ENCODE measurements at places on chromosomes 6 and 20.

DNA sequence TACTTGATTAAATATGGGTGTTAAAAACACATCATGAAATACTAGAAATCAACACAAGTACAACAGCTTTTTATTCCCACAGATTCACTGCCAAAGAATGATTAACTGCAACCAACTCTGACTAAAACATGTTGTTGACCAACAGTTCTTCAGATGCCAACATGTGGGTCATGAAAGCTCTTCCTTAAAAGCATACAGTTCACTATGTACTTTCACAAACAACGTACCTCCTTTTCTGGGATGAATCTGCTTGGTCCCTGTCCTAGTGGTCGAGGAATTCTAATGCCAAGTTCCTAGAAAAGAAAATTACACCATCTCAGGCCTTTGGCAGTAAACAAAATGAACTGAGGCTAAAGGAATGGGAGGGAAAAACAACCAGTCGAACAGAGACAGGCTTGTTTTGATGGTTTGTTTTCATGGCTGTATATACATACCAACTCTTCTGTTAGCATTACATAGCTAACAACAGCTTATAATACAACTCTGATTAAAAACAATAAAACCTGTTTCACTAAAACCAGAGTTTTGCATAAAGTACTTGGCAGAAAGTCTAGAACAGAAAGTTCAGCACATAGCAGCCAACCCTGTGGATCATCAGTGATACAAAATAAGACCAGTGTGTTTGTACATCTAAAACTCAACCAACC, 92.5 kb downstream of the SESN1 start:
- DNase-seq: no peak

GRCh38 chr6:99607416-99608036, 893 bp downstream of the PRDM13 start:
- DNase-seq: no peak

DNA sequence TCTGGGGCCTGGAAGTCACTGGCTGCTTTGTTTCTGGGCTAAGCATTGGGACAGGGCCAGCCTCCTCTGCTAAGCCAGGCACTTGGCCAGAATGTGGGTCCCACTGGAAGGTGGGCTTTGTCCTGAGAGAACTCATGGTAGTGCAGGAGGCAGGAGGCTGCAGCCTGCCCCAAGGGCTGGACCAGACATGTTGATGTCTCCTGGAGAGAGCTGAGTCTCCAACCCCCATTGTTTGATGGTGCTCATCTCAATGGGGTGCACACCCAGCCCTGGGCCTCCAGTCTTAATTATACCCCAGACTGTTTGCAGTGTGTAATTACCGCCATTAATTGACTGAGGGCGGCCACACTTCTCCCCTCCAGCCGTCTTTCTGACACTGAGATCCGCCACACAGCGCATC, 220.5 kb upstream of the PMEPA1 start:
- DNase-seq: no peak

- DNase-seq: no peak
These were observed 295.2 kb downstream of the QKI start for GRCh38 chr6:163709693-163710092.

DNA sequence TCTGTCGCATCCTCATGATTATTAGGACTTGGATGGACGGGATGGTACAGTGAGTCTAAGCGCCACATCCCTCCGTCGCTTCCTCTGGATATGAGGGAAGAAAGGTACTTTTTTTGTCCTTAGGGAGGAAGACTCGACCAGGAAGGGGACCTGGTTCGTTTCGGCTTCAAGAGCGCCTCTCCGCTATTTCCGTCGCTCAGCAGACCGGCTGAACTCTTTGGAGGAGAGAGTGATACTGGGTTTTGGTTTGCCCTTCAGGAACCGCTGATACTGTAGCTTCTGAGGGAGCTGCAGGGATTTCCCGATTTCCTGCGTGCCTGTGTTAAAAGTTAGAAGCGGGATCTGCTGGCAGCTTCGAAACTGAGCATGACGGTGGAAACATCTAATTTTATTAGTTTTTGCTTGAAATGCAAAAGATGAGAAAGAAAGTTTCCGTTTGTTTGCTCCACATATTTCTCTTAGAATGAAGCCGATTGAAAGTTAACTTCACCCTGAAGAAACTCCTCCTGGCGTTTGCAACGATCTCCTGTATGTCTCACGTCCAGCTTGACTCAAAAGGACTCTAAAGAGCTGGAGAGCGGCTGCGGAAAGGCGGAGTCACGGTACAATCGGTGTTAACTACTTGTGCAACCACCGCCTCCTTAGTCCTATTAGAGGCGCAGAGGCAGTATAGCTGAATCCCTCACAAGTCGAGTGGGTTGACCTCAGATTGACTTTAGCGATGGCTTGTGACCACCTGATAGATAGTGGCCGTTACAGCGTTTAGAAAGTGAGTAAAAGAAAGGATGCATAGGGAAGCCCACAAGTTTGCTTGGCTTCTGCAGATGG, 129.4 kb downstream of the TRIM27 start:
- no peak for DNase-seq

DNA sequence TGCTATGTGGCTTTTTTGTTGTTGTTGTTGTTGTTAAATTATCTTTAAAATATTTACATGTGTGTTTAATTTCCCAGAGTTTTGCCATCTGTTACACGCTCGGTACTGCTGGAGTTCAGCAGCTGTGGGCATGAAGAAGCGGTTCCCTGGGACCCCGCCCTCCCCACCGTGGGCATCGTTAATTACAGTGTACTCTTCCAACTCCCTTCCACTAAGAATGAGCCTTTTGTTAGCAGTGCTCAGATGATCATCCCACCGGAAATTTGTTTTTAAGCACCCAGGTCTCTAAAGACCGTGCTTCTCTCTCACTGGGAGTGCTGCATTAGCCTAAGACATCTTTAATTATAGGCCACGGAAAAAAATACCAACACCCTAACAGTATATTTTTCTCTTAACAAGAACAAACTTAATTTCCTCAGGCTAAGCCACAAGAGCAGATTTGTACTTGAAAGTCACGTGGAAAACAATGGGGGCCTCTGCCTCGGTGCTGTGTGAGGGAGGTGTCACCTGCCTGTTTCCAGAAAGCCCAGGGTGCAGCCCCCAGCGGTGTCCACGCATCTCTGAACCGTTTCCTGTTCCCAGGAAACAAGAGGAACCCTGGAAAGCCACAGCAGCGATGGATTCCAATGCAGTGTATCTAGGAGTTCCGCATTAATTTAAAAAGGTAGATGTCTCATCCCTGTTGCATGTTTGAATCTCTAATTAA, 113.3 kb upstream of the FRMD1 start:
- no peak for DNase-seq

- DNase-seq: no peak
These were observed 312.9 kb downstream of the GJA1 start for GRCh38 chr6:121748376-121748775.

GRCh38 chr6:78911218-78911940, 44.0 kb downstream of the IRAK1BP1 start:
- no peak for DNase-seq

Data from CD4-positive, alpha-beta T cell treated with Interleukin-4 for 4 hours (primary cell).